Mammary epithelial cell (primary cell): ENCODE measurements at places on chromosomes 3 and 15. TPM values are rescaled to one million over a fixed set of nuclear protein-coding genes. Genes with fewer than 3 reads are reported as not detected.

SLC2A2 gene
- total RNA-seq, result not detected in 2 replicates

CHDH gene
- total RNA-seq, result 11.0 TPM

GRCh38 chr3:10242182-10243065 is 5.8 kb upstream of the TATDN2 start:
- no peak for DNase-seq

- DNase-seq, result no peak
Measured at GRCh38 chr3:43038010-43038409, 58.9 kb downstream of the GASK1A start.

C3orf62 gene
- 2.3 TPM for total RNA-seq

GRCh38 chr3:105948101-105948500 is 79.3 kb upstream of the CBLB start:
- no peak for DNase-seq

GRCh38 chr3:102586485-102586884 is 151.7 kb downstream of the ZPLD1 start:
- no peak for DNase-seq

CCRL2 gene
- not detected in 2 replicates for total RNA-seq

DNA sequence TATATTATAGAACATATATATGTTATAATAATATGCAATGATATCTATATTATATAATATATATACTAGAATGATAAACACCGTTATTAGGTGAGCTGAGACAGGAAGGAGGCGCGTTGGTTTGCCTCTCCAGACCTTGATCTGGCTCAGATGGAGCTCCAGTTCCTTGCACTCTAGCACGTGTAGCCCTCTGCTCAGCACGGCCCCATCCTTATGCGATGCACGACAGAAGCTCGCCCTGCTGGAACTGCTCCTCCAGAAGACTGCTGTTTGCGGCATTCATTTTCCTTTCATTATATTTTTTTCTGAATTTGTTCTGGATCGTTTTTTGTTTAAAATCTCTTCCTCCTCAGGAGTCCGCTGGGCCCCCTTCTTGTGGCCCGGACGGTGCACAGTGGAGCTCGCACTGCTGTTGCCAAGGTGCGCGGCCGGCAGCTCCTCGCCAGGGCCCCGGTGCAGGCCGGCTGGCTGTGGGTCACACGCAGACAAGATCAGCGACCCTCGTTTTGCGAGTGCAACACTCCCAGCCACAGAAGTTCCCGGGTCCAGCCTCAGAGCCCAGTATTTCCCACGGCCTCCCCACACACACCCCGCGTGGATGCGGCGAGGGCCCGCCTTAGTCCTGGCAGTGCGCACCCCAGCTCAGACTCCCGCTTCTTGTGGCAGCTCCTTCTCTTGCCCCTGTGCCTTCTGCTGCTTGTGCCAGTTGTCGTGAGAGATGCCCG is 112.2 kb downstream of the CHL1 start:
- no peak for DNase-seq

DNA sequence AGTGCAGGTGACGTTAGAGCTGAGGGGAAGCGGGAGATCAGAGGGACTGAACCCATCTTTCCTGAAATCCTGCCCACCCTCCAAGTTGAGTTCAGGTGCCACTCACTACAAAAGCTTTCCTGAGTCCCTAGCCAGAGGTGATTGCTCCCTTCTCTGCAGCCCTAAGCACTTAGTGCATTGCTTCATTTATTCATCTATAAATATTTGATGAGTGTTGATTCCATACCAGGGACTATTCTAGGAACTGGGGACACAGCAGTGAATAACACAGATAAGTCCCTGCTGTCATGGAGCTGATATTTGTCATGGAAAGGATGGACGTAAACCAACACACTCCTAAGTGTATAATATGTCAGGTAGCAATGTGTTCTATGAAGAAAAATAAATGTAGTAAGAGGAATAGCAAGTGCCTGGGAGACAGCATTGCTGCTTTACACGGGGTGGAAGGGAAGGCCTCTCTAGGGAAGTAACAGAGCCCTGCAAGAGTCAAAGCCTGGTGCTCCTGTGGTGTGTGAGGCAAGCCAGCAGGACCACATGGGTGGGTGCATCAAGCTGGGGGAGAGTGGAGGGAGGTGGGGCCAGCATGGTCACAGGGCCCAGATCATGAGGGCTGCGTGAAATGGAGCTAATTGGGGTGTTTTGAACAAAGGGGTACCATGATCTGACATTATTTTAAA is 18.6 kb downstream of the ALPK3 start:
- DNase-seq, result no peak

DNA sequence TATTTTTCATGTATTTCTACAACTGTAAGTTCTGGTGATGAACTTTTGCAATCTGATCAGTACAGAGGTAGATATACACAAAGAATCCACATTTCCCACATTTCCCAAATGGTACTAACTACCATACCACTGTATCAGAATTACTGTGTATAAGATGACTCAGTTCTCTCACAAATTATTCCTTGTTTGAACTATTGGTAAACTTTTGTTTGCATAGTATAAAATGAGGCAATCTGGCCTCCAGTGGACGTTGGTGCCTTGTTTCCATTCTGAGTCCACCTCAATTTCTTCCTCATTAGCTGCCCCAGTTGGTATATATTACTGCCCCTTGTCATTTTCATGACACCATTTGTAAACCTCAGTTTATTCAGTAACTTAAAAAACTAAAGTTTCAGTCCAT is 38.5 kb downstream of the SPTSSB start:
- DNase-seq, result no peak

DNA sequence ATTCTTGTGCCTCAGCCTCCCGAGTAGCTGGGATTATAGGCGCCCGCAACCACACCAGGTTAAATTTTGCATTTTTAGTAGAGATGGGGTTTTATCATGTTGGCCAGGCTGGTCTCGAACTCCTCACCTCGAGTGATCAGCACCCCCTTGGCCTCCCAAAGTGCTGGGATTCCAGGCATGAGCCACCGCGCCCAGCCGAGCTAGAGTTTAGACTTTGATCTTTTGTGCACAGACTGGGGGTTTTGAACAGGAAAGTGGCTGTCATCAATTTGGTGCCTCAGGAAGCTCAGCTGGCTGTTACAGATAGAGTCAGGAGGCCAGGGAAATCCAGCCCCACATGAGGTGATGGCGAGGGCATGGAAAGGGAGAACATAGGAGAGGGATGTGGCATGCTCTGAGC is 19.3 kb upstream of the IREB2 start:
- DNase-seq, result no peak

DNA sequence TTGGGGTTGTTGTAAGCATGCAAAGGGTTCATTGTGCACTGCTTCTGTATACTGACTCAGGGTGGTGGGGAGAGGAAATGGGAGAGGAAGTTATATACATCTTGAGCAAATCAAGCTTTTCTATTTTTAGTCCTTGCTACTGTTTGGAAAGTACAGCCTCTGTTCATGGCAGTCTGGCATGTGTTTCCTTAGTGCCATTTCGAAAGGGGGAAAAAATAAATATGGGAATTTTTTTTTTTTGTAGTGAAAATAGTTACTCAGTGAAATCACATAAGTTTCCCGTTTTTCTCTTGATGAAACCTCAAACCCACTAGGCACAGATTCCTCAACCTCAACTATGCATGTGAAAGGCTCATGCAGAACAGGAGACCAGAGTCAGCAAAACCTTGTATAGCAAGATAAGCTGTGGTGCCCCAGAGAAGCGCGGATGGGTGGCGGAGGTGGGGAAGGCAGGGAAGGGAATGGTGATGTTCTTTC is 353.3 kb downstream of the LPP start:
- DNase-seq, result peak; percentile 25

DNA sequence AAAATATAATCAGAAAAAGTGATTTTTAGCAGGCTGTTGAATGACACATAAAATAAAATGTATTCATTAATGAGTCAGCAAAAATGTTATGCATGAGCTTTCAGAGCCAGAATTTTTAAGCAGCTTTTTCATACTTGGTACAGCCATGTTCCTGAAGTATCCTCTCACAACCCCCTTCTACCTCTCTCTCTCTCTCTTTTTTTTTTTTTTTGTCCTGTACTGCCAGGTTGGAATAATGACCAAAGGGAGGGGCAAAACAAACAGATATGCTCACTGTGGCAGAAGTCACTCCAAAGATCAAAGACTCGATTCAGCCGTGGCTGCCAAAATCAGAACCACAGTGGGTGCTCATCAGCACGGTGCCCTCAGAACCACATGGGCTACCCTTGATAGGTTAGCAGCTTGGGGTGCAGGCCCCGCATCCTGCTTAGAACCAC is 383.0 kb downstream of the ZBTB20 start:
- no peak for DNase-seq

SLC9C1 gene
- 0.19 and 0.47 TPM in 2 replicates for total RNA-seq

GRCh38 chr3:43549626-43550290 is 72.1 kb downstream of the ANO10 start:
- no peak for DNase-seq

SERPINI2 gene
- not detected for total RNA-seq

GRCh38 chr15:32718821-32719716 is 1.3 kb downstream of the GREM1 start:
- DNase-seq, result peak; percentile 13

SLC28A2 gene
- not detected for total RNA-seq

DNA sequence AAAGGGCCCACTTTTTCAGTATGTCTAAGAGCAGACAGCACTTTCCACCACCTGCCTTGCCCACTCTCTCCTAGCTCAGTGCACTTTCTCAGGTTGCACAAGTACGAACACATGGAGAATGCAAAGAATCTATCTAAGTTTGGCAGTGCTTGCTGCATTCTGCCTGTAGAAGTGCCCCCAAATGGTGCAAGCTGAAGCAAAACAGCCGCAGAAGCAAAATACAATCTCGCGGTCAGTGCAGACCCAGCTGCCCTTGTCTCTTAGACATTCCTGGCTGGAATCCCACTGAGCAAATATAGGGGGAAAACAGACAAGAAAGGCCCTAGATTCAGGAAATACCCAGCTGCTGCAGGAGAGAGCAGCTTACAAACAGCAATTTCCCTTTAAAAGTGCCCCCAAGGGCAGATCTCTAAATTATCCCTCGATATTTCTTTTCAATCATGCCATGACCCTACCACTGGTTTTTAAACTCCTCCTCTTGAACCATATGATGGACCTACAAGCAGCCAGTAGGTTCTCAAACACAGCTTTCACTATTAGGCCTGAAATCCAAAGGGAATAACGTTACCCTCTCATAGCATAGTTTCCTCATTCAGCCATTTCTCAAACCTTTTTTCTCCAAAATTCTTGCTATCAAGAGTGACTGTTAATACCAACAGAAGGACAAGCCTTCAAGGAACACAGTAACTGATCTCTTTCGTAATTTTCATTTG is 67.0 kb downstream of the TNIK start:
- no peak for DNase-seq

GPR176 gene
- total RNA-seq, result 4.3 and 4.8 TPM in 2 replicates

- no peak for DNase-seq
Measured at GRCh38 chr3:107561980-107562379, 39.2 kb downstream of the BBX start.

DNA sequence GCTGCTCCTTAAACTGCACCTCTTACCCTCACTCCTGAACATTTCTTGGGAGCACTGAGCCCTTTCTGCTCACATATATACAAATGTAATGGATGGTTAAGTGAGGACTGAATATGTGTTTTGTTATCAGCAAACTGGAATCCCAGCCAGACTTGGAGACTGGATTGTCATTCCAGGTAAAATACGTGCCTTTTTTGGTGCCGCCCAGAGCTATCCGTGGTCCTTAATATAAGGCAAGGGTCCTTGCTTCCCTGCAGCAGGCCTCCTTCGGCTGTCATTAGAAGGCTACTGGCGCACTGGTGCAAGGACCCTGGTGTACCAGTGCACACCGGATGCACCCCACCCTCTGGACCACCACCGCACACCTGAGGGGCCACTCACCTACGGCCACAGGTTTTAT is 1.1 kb upstream of the GABRB3 start:
- DNase-seq, result no peak
